ENCODE measurements at places on chromosomes 7 and 10. TPM values are rescaled to one million over a fixed set of nuclear protein-coding genes. Genes with fewer than 3 reads are reported as not detected.

- no peak for DNase-seq
Measured at GRCh38 chr7:31487476-31487875, 26.4 kb upstream of the ITPRID1 start.

Gene STAMBPL1
- total RNA-seq, result 5.2 TPM

DNA sequence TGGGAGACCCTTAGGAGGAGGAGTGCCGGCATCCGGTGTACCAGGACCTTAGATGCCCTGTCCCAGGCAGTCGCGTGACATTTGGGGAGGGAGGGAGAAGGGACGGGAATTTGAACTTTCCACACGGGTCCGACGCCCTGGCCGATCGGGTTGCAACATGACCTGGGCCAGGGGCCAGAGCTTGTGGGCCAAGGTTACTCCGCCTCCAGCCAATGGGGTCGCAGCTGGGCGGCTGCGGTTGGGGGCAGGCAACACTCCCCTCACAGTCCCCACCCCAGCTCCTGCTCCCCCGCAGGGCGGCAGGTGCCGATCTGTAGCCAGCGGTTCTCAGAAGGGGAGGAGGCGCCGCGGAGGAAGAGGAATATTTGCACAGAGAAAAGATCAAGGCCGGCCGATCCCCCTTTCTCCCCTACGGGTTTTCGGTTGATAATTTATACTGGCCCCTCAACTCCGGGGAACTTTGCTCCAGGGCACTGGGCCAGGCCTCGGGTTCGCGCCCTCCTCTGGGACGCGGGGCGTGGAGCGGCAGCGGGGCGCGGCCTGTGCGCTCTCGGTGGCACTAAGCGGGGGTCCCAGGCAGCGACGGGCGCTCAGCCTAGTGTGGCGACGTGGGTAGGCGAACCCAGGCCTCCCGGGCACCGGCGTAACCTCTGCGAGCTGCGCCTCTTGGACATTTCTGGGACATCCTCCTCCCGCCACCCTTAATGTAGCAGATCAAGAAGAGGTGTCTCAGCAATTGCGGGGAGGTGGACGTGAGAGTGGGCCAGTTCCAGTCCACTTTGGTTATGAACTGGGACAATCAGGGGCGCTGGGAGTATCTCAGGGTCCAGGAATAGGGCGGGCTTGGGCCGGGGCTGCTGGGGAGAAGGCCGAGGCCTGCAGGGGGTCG lies 1.2 kb downstream of the MLXIPL start:
- DNase-seq, result no peak

- no peak for DNase-seq
Measured at GRCh38 chr7:70306173-70306572, 707.9 kb downstream of the AUTS2 start.

Gene ERVW-1
- total RNA-seq, result not detected

- DNase-seq, result no peak
Measured at GRCh38 chr7:38938001-38938485, 29.1 kb upstream of the VPS41 start.

DNA sequence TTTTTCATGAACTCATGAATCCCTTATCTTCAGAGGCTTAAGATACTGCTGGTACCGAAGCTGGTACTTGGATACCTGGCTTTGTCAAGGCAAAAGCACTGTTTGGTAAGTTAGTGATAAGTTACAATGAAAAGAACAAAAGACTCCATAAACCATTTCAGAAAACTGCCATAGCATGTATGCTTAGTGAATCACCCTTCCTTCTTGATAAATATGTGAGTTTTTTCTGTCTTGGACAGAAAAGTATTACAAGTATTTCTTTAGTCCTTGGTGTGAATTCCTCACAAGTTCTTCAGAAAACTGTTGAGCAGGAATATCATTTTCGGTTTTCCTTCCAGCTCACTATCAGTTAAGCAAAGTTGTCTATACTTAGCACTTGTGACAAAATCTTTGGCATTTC lies 25.6 kb downstream of the PUS7 start:
- DNase-seq, result peak; percentile 32

GRCh38 chr7:30923774-30924413 lies 12.2 kb downstream of the AQP1 start:
- no peak for DNase-seq

DNA sequence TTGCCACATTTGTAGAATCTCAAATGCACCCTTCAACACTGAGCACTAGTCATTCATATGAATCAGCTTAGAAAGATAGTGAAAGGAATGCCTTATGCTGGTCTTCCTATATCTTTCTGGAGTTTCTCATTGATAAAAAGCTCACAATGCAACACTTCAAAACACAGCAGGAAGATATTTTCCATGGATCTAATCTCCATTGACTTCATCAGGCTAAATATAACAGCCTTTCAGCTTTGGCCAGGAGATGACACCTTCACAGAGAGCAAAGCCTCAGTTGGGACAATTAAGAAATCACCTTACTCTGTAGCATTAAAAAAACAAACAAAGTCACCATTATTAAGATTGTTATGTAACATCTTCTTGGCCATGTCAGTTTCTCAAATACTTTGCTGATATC lies 6.7 kb downstream of the NRP1 start:
- no peak for DNase-seq

DNA sequence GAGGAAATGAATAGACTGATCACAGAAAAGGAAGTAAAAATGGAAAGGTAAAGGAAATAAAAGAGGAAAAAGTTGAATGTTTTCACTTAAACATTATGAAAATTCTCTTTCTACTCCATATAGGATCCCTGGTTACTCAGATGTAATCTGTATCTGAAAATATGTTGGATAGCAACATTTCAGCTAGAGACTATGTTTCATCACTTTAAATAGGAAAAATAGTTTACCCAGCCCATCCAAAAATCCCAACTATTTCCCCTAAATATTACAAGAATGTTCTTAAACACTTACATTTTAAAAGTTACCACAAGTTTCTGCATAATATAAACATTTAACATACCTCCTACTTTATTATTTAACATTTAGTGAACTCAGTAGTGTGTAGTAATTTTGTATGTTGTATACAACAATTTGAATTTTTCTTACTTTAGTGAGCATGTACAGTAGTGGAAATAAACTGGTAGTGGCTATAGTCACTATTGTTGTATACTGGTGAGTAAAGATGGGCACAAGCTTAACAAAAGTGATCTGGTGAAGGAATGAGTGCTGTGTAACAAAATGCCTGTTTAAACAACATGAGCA lies 27.1 kb downstream of the SLF2 start:
- no peak for DNase-seq

DNA sequence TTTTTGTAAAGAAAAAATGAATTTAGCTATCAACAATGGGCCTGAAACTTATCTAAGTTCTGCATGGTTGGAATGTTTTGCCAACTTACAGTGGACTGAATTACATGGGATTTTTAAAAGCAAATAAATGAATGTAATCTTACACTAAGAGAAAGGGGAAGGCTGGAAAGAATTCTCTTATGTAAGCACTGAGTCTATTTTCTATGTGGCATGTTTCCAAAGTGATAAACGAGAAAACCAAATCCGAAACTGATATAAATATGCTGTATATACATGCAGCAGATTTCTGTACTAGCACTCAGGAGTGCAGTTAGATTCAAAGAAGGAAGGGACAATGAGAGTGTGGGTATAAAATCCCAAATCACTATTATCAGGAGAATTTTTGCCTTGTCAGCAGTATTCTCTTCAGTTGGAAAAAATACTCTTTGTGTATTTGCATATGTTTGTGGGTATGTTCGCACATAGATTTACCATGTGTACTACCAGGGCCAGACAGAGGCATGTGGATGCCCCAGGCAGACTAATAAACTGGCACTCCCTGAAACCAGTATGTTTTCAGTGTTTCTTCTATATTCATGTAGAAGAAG lies 334.3 kb upstream of the SEMA3D start:
- DNase-seq, result no peak

DNA sequence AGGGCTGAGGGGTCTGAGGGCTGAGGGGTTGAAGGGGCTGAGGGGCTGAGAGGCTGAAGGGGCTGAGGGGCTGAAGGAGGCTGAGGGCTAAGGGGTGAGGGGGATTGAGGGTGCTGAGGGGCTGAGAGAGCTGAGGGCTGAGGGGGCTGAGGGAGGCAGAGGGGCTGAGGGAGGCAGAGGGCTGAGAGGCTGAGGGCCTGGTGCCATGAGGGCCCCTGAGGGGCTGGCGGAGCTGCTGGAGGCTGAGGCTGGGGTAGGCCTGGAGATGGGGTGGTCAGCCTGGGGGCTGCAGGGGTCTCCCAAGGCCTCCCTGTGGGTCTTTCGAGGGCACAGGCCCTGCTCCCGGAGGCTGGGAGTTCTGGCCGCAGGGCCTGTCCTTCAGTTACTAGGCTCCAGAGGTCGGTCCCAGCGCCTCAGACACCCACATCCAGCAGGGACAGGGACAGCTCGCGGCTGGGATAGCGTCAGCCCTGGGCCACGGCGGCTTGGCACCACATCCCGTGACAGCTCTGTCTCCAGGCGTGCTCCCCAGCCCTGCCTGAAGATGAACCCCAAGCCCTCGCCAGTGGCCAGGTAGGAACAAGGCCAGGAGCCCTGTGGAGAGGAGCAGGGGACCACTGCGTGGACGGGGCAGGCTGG lies 16.9 kb downstream of the MYO1G start:
- no peak for DNase-seq

Gene GIMAP4
- total RNA-seq, result 0.13 TPM

Data from kidney epithelial cell (primary cell).